ENCODE measurements at places on chromosomes 12 and 14.
A peak's percentile ranks its signal among the peaks of the same experiment; 100 is the strongest.

DNA sequence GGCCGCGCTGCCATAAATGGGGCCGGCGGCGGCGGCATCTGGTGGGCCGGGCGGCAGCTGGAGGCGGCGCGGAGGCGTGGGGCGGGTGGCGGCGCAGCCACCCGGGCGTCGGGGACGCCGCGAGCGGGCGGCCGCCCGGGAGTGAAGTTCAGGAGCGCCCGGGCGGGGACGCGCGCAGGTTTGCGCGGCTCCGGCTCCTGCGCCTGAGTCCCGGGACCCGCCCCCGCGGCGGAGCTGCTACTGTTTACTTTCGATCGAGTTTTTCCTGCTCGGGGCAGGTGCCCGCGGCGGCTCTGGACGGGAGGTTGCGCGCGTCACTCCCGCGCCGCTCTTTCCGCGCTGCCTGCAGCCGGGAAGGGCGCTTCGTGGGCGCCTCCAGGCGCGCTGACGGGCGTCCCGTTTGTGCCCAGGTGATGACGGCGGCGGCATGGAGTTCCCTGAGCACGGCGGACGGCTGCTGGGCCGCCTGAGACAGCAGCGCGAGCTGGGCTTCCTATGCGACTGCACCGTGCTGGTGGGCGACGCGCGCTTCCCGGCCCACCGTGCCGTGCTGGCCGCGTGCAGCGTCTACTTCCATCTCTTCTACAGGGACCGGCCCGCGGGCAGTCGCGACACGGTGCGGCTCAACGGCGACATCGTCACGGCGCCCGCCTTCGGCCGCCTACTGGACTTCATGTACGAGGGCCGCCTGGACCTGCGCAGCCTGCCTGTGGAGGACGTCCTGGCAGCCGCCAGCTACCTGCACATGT is at the start of gene ZBTB42:
TSS of gene ZBTB42 (plus strand) at position 331 of the 749 bp plus-strand sequence. CDS start at position 428, 97 bp downstream.
- peak; percentile 60 for DNase-seq

DNA sequence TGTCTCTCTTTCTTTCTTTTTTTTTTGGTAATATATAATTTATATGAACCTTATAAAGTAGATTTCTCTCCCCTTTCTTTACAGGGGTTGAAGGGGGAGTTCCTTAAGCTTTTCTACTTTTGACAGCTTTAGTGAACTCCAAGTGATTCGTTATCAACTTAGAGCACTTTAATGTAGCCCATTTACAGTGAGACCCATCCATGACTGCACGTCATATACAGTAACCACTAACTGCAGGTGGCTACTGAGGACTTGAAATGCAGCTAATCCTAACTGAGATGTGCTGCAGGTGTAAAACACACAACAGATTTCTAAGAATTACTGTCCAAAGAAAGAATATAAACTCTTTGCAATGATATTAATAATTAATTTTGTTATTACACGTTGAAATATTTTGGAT is 582 bp downstream of the LRRIQ1 start:
- DNase-seq = no peak

- DNase-seq = no peak
Measured at GRCh38 chr14:94360945-94361565, 27.3 kb downstream of the SERPINA1 start.

DNA sequence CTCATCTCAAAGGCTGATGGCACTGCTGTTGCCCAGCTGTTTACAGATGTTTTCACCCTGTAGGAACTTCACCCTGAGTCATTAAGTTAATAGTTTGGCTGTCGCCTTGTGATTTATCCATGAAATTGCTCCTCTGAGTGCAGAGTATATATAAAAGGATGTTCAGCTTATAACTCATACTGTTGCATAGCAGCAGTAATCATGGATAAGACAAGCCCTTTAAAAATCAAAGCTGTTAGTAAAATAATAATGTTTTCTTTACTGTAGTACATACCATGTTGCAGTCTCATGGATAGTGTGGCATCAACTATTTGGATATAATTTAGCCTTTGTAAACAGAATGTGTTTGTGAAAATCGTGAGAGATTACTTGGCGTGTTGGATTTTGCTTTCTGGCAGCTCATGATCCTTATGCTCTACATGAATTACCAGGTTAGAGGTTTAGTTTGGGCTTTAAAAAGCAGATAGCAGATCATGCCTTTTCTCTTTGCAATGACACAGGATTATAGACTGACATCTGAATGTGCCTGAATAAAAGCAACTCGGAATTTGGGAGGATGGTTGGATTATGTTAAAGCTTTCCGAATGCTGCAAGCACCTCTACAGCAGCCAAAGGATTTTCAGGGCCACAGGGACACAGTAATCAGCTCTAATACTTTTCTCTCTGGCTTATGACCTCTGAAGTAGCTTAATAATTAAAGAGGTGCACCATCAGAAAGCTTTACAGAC is 279.7 kb upstream of the ATP2B1 start:
- no peak for DNase-seq

DNA sequence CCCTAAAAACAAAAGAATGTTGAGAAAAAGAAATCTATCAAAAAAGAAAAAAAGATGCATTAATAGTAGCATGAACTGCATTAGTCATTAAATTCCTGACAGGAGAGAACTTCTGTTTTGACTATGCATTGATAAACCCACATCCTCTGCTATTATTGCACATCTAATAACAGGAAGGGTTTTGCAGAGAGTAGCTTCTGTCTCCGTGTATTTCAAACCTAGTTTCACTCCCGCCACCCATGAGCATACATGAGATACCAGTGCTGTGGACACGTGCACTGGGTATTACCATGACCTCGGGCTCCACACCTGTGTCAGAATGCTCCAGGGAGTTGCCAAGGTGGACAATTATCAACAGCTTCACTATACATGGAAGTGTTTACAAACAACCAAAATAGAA is 449.1 kb upstream of the SOX5 start:
- DNase-seq = no peak

GRCh38 chr12:103858953-103859601 is 18.0 kb upstream of the NT5DC3 start:
- DNase-seq = no peak
